ENCODE measurements at places on chromosomes 1 and 21.

- no peak for DNase-seq
These were observed 5.6 kb downstream of the HPDL start for GRCh38 chr1:45332346-45332720.

- no peak for DNase-seq
These were observed 193.5 kb downstream of the GPATCH2 start for GRCh38 chr1:217437376-217437775.

GRCh38 chr1:214280386-214281020, 456 bp upstream of the SMYD2 start:
- no peak for DNase-seq

DNA sequence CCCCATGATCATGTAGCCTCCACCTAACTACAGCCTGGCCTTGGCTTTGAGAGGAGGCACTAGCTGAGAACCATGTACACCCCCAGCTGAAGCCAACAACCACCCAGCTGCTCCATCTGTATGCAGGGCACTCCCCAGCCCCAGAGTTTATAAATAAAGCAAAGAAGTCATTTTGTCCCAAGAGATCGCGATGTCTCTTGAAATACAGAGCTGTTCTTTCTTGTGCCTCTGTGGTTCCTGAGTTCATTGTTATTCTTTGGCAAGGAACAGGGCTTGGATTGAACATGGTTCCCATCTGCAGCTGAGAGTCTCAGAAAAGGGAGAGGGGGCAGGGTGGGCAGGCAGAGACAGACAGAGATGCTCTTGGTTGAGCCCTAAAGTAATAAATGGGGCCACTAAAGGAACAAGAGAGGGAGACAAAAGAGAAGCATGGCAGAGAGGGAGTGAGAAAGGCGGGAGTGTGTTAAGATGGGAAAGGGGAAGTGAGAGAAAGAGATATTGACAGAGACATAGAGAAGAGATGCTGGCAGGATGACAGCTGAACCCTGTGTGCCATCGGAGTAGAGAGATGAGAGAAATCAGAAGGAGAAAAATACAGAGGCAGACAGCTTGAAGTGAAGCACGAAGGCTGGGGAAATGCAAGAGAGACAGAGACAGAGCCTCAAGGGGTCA, 63.3 kb downstream of the TNR start:
- DNase-seq = no peak

- no peak for DNase-seq
These were observed 50.3 kb downstream of the DYRK1A start for GRCh38 chr21:37416914-37417313.

DNA sequence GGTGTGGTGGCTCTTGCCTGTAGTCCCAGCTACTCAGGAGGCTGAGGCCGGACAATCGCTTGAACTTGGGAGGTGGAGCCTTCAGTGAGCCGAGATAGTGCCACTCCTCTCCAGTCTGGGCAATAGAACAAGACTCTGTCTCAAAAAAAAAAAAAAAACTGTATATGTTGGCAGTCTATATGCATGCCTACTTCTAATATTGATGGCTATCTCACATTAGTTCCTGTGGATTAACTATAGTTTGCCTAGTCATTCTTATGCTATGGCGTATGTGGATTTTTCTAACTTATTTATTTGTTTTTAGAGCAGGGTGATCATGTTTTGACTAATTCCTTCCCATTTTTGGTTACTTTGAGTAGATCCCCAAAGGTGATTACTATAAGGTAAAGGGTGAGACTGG, 9.4 kb downstream of the GSTM1 start:
- DNase-seq = no peak

- no peak for DNase-seq
These were observed 1067.9 kb downstream of the TTLL7 start for GRCh38 chr1:82931006-82931405.

- no peak for DNase-seq
These were observed 116.4 kb upstream of the KCNJ15 start for GRCh38 chr21:38140207-38140903.

- no peak for DNase-seq
These were observed 14.3 kb downstream of the MORN1 start for GRCh38 chr1:2376931-2377672.

DNA sequence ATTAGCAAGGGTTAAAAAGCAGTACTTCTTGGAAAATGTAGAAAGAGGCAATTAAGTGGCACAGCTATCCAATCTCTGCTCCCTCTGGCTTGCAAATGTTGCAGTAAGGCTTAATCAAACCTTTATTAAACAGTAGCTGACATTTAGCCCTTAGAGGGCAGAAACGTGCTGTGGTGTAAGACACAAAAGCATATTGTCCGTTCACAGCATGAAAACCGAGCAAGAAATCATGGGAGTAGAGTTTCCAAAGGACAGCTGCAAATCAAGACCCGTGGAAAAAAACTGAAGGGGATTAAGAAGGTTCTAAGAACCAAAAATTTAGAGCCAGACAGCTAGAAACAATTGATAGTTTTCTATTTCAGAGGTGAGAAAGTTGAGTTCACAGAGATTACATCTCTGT, 13.1 kb downstream of the ZP4 start:
- no peak for DNase-seq

- DNase-seq = peak; percentile 74
These were observed 11.1 kb upstream of the C1orf174 start for GRCh38 chr1:3910857-3911845.

GRCh38 chr1:23126200-23126599, 42.5 kb downstream of the LUZP1 start:
- DNase-seq = no peak

DNA sequence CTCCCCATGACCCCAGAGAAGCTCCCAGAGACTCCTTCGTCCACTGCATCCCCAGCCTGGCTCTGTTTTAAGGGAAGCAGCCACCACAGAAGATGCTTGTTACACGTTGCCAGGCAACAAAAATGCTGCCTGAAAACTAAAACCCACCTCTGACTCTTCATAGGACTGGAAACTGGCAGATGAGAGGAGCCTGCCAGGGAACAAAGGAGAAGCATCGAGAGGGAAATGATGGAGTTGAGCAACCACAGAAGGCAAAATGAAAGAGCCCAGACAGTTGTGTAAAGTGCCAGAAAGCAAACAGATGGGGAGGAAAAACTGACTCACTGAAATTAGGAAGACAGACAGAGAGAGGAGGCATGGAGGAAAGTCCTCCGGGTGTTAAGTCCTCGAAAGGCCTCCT, 118.4 kb downstream of the KCNN3 start:
- DNase-seq = no peak

- DNase-seq = no peak
These were observed 18.6 kb downstream of the PCSK9 start for GRCh38 chr1:55057956-55058298.

GRCh38 chr1:51842261-51842660, 36.3 kb downstream of the NRDC start:
- no peak for DNase-seq

GRCh38 chr1:96028071-96028470, 693.5 kb upstream of the PTBP2 start:
- DNase-seq = no peak

- no peak for DNase-seq
These were observed 323.0 kb downstream of the PLPP3 start for GRCh38 chr1:56256153-56257000.

DNA sequence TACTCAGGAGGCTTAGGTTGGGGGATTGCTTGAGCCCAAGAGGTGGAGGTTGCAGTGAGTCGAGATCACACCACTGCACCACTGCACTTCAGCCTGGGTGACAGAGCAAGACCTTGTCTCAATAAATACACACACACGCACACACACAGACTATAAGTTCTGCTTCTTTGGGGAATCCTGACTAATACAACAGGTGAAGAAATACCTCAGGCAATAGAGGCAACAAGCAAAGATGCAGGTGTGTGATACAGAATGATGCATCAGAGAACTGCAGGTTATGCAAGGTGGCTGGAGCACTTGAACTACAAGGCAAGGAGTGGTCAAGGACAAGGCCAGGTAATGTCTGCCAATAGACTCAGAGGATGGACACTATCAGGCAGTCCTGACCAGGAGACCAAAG, 117.6 kb upstream of the ZNF678 start:
- no peak for DNase-seq

GRCh38 chr1:42420911-42421585, 34.8 kb downstream of the ZMYND12 start:
- no peak for DNase-seq

GRCh38 chr1:221087919-221088318, 208.7 kb downstream of the HLX start:
- DNase-seq = no peak

GRCh38 chr1:47709019-47709871, 271.4 kb downstream of the FOXD2 start:
- DNase-seq = no peak

DNA sequence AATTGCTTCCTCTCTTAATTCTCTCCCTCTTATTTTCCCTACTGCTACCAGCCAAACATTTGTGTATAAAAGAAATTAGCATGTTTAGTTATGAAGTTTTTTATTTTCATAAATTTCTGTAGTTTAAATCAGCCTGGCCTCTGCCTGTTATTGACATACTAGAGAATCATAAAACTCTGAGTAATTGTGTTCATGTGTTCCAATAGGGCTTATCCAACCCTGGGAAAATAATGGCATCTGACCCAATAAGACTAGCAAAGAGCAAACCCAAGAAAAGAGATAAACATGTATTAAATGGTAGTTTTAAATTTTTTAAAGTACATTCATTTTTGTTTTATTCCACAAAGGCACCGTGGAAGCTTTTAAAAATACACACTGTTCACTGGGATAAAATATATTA, 404.3 kb downstream of the HLX start:
- no peak for DNase-seq

DNA sequence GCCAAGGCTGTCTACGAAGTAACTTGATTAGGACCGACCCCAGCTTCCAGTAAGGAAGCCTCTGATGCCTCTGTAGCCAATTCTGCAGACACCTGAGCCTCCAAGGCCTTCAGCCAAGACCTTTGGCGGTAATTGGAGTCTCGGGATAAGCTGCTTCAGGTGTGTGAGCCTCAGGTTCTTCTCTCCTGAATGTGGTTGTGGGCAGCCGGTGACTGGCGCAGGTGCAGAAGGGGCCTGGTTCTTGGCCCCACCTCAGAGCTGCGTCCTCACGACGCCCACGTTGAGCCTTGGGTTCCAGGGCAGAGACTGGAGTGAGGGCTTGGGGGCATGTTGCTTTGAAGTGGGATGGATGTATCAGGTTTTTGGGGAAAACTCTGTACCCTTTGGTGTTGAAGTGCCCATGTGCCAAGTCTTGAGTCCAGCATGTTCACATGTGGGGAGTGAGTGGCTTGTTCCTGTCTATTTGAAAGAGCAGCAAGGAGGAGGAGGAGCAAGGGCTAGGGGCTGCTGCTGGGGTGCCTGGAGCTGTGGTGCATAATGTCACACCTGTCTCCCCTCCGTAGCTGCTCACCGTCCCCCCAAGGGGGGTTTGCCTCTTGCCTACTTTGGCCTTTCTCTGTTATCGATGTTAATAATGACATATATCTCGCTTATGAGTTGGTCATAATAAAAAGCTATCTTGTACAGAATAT, 1.4 kb downstream of the PSEN2 start:
- DNase-seq = no peak

GRCh38 chr1:199724049-199724448, 303.5 kb upstream of the NR5A2 start:
- no peak for DNase-seq

DNA sequence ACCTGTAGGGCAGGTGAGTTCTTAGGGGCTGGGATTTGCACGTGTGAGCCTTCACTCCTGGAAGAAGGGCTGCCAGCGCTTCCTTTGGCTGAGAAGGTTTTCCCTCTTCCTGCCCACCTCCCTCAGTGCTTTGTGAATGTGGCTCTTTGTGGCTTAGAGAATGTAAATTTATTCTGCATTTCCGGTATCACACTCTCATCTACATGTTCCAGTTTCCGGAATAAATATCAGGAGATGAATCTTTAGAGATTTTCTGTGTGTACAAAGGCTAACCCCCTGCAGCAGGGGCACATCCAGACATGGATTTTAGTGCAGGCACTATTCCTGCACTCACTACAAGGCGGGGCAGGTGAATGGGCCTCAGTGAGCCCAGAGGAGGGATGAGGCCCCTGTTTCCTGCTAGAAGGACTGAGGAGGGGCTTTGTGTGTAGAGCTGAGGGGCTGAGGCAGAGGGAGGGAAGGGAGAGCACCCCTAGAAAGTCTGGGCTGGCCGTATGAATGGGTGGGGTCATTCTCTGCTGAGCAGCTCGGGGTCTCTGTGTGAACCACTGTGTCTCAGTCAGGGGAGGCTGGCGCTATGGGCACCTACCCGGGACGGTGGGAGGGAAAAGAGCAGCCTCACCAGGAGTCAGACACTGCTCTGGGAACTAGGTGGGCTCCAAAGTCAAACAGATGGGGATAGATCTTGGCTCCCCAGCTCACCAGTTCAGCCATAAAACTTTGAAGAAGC, 207.5 kb downstream of the MATN1 start:
- DNase-seq = no peak

DNA sequence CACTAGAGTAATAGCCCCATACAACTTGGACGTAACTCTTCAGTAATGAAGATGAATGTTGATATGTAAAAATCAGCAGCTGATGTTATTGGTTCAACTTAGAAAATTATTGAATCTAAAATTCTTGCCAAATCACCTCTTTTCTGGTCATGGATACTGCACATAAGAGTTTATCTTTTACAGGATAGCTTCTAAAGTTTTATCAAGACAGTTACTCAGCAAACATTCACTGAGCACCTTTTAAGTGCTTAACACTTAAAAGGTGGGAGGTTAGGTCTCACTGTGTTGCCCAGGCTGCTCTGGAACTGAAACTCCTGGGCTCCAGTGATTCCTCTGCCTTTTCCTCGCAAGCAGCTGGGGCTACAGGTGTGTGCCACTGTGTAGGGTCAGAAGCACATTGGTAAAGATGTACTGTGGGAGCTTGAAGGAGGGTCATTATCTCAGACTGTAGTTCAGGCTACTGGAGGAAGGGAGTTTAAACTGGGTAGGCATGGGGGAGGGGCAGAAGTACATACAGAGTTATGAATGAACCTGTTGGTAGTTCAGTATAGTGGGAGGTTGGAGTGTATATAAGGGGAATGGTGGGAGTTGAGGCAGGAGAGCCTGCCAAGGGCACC, 2.0 kb downstream of the MPZL1 start:
- no peak for DNase-seq

- DNase-seq = no peak
These were observed 29.6 kb downstream of the KIAA0040 start for GRCh38 chr1:175162955-175163354.

- DNase-seq = no peak
These were observed 21.0 kb downstream of the MMEL1 start for GRCh38 chr1:2611621-2612437.

GRCh38 chr1:40204856-40205255, 42.9 kb upstream of the TMCO2 start:
- no peak for DNase-seq

- DNase-seq = peak; percentile 58
These were observed 10.6 kb upstream of the HLCS start for GRCh38 chr21:36976882-36977651.

GRCh38 chr1:66168467-66168887, 365.5 kb upstream of the SGIP1 start:
- DNase-seq = no peak

DNA sequence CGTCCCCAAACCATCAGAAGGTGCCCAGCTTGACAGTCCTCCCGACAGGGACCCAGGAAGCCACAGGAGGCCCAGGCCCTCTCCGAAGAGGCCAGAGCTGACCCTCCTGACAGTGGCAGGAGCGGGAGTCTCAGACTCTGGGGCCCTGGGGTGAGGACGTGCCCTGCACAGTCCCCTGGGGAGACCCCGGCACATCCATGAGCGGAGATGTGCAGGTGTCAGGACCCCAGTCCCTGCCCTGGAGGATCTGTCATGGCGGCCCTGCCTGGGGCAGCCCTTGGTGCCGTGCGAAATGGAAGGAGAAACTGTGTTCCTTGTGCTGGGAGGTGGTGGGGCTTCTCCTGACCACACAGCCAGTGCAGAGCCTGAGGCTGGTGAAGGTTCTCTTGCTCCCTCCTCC, 55.8 kb downstream of the OBSCN start:
- DNase-seq = no peak

GRCh38 chr1:151720974-151721787, at the start of gene RIIAD1:
TSS of gene RIIAD1 (plus strand) at chr1:151721522. CDS start at chr1:151721537, 15 bp downstream.
- DNase-seq = peak; percentile 43

Measured in CD4-positive, alpha-beta T cell treated with Interleukin-2 at 100 ng/mL for 4 hours (primary cell).